Colonic mucosa (tissue), 4 donors: ENCODE measurements at places on chromosomes 6 and 20.
A peak's percentile ranks its signal among the peaks of the same experiment; 100 is the strongest.

DNA sequence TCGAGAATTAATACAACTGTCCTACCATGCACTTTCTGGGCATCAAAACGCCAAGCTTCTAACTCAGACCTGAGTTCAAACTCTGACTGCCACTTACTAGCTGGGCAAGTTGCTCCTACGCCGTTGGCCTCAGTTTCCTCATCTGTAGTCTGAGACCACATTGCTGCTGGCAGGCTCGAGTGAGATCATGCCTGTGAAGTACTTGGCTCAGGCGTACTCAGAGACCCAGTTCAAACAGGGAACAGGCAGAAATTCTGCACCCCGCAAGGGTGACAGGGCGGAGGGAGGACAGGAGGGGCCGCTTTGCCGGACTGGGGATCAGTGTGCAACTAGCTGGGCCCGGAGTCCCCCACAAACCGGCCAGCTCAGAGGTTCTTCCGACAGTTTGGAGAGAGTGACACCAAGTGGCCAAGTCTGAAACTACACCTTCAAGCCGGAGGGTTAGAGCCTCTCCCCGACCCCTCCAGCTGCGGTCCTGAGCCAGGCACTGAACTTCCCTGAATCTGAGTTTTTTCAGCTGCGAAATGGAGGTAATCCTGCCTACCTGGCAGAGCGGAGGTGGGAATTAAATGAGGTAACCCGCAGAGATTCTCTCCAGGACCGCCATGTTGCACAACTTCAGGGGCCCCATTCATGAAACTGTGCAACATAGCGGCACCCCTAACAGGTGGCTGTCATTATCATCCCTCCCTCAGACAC, 46.0 kb upstream of the PTPN1 start:
- DNase-seq = peak; percentile 49

DNA sequence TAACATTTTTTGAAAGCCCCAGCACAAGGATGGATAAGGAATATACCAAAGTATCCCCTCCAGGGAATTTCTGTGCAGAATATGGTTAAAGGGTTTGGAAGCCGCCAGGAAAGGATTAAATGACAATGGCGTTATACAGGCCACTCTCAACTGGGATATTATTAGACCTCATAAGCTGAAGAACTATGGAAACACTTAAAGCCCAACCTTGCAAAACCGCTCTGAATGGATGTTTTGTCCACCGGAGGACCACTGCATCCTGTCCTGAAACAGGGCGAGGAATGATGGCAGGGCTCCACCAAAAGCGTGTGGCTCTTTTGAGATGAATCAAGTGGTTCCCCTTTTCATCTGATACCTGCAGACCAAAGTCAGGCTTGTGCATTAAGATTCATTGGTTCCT, 32.4 kb downstream of the NFATC2 start:
- DNase-seq = no peak

- DNase-seq = no peak
Observed at GRCh38 chr20:17403461-17403860, 127.7 kb downstream of the BFSP1 start.

GRCh38 chr6:159726255-159726917, 920 bp upstream of the WTAP start:
- no peak for DNase-seq

DNA sequence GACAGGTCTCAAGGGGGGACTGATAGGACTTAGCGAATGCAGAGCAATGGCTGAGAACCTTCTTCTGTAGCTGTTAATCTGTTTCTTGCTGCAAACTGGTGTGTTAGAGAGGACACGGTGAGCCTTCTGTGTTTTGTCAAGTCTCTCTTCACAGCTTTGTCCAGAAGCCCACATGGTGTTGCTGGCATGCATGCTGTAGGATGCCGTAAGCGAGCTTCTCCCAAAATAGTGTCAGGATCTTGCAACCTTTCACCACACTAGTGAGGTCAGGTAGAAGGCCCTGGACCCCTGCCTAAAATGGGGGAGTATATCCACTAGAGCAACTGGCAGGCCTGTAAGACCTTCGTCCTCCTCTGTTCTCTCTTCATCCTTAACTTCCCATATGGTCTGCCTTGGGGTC, 51.9 kb upstream of the GLP1R start:
- DNase-seq = no peak

DNA sequence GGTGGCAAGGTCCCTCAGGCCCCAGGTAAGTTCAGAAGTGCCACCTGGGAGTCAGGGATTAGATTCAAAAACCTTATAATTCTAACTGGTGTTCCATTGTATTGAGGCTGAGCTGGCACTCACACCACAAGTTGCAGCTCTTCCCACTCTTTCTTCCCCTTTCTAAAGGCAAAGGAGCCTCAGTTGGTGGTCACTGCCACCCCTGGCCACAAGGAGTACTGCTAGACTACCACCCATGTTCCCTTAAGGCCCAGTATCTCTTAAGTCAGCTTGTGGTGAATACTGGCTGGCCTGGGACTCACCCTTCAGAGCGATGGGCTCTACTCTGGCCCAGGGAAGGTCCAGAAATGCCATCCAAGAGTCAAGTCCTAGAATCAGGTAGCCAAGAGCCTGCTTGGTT, 421.1 kb upstream of the KHDRBS2 start:
- DNase-seq = no peak

- no peak for DNase-seq
Observed at GRCh38 chr6:1110941-1111349, 201.0 kb upstream of the FOXQ1 start.

GRCh38 chr6:40986921-40987819, 51.9 kb downstream of the UNC5CL start:
- DNase-seq = no peak

DNA sequence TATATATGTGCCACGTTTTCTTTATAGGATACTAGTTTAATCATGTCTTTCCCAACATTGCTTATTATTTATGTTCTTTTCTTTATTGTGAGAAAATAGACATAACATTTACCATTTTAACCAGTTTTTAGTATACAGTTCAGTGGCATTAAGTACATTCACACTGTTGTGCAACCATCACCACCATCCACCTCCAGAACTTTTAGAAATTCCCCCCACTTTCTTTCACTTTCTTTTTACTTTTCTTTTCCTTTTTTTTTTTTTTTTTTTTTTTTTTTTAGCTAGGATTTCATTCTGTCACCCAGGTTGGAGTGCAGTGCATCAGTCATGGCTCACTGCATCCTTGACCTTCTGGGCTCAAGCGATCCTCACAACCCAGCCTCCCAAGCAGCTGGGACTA, 18.5 kb downstream of the RBCK1 start:
- no peak for DNase-seq

DNA sequence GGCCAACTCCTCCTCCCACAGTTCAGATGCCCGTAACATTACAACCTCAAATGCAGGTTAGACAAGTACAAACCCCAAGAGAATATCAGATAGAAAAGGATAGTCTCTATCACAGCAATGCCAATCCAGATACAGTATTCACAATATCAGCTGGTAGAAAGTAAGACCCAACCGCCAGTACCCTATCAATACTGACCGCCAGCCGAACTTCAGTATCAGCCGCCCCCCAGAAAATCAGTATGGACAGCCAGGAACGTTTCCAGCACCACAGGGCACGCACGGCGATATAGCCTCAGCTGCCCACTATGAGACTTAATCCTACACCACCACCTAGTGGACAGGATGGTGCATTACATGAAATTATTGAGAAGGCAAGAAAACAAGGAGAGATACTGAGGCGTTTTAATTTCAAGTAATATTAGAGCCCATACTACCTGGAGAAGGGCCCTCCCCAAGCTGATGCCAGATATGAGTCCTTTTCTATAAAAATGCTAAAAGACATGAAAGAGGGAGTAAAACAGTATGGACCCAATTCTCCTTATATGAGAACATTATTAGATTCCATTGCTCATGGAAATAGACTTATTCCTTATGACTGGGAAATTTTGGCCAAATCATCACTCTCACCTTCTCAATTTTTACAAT, 17.6 kb upstream of the EIF2S2 start:
- DNase-seq = peak; percentile 67

DNA sequence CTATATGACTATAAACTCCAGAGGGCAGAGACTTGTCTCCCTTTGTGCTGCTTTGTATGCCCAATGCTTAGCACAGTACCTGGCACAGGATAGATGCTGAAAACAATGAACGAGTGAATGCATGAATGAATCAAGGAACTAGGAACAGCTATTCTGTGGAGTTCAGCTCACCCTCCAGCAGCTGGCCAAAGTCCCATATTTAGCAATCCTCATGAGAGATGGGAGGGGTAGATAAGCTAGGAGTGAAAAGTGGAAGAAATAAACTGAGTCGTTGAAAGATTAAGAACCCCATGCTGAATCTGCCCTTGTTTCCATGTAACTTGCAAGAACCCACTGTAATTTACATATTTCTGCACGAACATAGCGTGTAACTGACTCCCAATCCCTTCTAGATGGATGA, 106.5 kb downstream of the MAFB start:
- DNase-seq = peak; percentile 48

DNA sequence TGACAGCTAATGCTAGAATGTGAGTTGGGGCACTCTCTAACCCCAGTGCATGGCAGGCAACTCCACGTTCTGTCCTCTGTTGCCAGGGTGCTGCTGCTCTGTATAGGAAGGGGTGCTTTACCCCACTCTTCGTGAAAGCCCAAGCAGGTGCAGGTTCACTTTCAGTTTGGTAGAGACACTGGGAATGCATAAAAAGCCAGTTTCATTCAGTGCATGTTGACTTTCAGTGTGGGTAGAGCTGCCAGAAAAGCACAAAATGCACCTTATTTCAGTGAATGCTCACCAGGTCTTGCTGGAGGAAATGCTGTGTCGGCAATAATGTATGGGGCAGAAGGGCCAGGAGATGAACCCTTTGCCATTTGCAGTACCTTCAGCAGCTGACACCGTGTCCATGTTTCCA, 62.1 kb upstream of the ADGRB3 start:
- no peak for DNase-seq

DNA sequence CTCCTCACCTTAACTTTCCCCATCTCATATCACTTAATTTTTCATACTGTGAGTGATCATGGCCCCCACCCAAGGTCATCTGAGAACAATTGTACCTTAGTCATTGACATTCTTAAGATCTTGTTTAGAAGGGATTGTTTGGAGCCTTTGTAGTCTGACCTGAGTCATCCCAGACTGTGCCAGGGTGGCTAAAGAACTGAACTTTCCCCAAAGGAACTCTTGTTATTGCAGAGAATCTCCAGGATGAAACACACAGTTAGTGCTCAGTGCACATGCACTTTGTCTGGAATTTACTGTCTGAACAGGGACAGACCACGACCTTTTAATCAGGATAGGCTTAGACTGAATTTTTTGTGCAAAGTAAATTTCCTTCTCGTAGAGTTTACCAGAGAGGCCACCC, 112.6 kb upstream of the CCN2 start:
- no peak for DNase-seq

DNA sequence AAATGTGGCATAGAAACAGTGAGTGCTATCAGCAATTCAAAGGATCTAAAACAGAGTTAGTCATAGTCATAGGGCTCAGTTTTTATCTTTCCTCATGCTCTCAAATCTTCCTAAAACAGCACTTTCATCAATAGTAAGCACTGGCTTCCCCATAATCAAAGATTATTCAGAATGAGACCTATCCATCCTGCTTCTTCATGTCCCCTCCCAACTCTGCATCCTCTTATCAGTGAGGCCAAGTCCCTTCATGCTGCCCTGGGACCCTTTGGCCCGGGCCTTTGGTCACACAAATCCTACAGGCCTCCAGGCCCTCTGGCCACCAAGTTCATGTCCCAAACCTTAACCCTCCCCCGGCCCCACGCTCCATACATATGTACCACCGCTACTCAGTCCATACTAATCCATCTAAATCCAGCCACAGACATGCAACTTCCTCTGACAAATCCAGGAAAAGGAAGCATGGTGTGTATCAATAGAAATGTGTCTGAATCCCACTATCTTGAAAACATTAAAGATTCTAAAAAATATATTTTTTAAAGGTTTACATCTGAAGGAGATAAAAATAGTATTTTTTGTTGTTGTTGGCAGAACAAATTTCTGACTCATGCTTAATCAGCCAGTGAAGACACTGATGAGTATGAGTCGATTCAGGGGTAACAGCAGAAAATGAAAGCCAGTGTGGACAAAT, 143.5 kb downstream of the PDE7B start:
- DNase-seq = no peak

- no peak for DNase-seq
Observed at GRCh38 chr6:157974967-157975366, 6.7 kb upstream of the SYNJ2 start.

DNA sequence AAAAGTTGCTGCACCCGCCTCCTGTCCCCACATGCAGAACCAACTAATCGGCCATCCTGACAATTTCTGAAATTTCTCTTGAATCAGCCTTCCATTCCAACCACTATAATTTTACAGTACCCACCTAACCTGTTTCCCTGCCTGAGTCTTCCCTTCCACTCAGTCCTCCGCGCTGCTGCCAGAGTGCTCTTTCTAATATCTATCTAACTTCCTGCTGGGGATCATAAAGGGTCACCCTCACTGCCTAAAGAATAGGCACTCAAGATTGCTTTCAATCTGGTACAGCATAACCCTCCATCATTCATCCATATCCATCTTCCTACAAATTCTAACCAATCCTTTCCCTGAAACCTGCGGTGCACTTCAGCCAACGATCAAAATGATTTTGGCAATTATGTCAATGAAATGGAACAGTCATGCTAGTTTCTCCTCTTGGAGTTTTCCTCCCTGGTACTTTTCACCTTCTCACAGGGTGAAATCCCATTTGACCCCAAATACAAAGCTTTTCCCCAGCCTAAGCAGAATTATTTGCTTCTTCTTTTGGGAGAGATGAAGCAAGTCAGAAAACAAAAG, 117.5 kb upstream of the BEND6 start:
- no peak for DNase-seq

GRCh38 chr6:130421585-130421984, 55.8 kb downstream of the TMEM200A start:
- no peak for DNase-seq

DNA sequence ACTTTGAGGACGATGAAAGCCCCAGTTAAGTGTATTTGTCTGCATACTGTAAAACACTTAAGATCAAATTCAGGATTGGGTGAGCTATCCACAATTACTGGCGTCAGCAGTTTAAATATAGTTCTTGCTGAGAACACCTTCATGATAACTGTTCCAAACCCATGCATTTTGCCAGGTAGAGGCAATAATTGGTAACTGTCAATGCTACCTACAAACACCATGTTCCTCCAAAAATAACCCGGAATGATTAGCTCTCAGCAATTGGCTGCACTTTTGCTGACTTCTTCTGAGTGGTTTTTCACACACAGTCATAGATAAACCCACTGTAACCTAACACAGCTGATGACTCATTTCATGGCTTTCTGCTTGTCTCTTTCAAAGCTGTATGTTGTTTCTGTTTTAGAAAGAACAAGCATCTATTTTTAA, 1358.6 kb upstream of the GJE1 start:
- no peak for DNase-seq
